ENCODE measurements at places on chromosomes 2 and 18.
A peak's percentile ranks its signal among the peaks of the same experiment; 100 is the strongest.

DNA sequence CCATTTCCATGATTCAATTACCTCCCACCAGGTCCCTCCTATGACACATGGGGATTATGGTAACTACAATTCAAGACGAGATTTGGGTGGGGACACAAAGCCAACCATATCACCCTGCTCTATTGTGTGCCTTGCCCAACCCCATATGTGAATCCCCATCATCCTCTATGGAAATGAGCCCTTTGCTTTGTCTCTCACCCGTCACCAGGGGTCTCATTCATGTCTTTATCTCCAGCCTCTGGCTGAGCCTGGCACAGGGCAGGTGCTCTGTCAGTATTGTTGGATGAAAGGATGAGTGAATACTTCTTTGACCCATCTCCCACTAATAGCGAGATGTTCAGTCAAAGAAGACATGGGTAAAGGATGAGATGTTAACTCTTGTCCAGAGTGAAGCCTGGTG is 116.6 kb upstream of the LGALSL start:
- no peak for DNase-seq

DNA sequence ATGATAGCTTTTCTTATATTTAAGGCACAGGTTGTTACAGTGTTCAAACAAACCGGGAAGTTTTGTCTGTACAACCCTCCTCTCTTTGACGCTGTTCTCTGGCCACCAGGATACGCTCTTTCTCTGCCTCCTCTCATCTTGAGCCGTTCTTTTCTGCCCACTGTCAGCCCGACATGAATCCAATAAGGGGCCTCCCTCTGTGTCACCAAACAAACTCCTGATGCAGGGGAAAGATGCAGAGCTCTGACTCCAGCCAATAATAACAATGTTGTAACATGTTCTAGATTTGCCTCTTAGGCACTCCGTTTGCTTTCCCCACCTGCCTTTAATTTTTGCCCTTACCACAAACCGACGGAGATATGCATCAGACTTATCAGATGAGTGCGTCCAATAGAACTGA is 449.3 kb downstream of the SLC4A3 start:
- DNase-seq, result no peak

DNA sequence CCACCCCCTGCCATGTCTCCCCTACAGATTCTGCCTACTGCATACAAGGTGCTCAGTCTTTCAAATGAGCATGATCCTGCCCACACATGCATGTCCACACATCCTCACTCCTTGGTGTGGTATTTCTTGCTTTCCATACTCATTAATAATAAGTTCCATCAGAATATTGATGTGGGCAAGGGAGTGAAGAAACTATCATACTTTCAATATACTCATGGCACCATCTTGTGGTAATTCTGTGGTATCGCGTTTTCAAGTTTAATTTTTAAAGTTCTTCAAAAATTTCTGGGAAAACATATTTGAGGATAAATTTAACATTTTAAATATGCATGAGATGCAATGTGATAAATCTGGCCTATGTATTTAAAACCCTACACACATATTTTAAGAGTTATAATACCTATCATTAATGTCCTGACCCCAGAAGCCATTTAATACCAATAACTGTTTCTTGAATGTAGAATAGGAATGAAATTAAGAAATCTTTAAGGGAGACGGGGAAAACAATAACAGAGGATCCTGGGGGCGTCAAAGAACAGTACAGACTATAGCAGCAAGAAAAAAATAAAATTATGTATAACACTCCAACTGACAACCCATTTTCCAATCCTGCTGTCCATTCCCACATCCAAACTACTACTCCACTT is 110.1 kb downstream of the ZNF385B start:
- DNase-seq, result peak; percentile 19

DNA sequence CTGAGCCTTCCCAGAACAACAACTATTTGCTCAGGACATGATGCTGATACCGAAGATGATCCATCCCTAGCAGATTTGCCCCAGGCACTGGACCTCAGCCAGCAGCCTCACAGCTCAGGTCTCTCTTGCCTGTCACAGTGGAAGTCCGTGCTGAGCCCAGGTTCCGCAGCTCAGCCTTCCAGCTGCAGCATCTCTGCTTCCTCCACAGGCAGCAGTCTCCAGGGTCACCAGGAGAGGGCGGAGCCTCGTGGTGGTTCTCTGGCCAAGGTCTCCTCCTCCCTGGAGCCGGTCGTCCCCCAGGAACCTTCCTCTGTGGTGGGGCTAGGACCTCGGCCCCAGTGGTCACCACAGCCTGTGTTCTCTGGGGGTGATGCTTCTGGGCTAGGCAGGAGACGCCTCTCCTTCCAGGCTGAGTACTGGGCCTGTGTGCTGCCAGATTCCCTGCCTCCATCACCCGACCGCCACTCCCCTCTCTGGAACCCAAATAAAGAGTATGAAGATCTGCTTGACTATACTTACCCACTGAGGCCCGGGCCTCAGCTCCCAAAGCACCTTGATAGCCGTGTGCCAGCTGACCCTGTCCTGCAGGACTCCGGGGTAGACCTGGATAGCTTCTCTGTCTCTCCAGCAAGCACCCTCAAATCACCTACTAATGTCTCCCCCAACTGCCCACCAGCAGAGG is 15.4 kb downstream of the CEP68 start:
- no peak for DNase-seq

DNA sequence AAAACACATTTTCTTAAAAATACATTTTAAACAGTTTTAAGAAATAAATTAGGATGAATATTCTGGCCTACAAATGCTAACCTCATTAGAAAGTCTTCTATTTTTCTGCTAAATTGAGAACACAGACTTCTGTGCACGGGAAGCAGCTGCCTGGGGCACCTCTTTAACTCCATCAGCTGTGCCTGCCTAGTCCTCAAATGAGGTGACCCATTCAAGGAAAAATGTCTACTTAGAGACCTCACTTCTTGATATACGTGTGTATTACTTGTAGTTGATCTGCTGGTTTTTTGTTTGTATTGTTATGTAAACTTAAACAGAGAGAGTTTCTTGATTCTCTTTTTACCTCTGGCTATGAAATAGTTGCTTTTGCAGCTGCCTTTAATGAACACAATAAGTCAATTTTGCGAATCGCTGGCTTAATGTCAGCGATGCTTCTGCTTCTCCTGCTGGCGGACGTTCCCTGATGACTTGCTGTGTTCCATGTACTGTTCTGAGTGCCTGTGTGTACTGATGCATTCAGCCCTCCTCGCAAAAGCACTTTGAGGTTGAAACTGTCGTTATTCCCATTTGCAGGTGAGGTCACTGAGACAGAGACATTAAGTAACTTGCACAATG is 88.7 kb upstream of the TXNDC2 start:
- DNase-seq, result no peak

- no peak for DNase-seq
These were observed 151.9 kb upstream of the PELI1 start for GRCh38 chr2:64296140-64296480.

- DNase-seq, result no peak
These were observed 351.9 kb upstream of the ID2 start for GRCh38 chr2:8329660-8330622.

GRCh38 chr2:26618611-26619010 is 22.6 kb downstream of the CIB4 start:
- no peak for DNase-seq

DNA sequence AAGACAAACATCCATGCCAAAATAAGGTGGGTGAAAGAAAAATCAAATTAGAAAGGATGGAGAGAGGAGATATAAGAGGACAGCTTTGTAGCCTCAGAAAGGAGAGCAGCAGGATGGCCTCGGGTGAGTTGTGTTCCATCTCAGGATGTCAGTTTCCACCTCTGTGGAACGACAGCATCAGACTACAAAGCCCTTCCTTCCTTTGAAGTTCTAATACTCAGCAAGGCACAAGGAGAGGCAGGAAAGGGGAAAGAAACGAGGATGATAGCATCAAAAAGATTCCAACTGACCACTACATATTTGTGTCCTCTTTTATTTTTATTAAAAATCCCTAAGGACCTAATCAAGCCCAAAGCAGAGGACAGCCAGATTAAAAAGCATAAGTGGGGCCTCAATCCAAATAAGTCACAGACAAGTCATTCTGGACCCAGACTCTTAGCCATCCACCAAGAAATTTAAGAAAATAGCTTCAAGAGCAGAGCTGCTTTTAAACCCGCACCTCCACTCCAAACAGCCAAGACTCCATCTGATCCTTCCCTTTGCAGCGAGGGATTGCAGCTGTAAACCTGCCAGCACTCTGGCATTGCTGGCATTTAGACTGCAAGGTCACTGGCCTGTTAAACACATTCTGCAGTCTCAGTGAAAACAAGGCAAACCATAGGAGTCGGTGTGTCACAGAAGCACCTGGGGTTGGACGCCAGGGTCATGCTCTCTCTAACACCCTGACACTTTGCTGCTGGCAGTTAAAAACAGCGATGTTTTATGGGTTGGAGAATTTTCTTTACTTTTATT is 314.5 kb upstream of the CHAC2 start:
- no peak for DNase-seq

GRCh38 chr2:35447215-35447614 is 908.4 kb upstream of the CRIM1 start:
- no peak for DNase-seq

DNA sequence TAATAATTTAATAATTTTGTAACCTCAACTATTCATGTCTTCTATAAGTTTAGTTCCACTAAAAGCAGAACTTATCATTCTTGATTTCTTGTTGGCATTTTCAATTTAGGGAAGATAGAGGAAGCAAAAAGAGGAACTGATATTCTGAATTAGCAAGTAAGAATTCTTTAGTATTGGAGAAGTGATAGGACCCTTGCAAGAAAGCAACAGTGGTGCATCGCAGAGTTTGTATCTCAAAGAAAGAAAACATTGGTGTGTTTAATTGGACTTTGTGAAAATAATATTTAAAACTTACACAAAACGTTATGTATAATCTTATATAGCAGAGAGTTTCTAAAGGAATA is 36.5 kb upstream of the TNFRSF11A start:
- DNase-seq, result no peak

DNA sequence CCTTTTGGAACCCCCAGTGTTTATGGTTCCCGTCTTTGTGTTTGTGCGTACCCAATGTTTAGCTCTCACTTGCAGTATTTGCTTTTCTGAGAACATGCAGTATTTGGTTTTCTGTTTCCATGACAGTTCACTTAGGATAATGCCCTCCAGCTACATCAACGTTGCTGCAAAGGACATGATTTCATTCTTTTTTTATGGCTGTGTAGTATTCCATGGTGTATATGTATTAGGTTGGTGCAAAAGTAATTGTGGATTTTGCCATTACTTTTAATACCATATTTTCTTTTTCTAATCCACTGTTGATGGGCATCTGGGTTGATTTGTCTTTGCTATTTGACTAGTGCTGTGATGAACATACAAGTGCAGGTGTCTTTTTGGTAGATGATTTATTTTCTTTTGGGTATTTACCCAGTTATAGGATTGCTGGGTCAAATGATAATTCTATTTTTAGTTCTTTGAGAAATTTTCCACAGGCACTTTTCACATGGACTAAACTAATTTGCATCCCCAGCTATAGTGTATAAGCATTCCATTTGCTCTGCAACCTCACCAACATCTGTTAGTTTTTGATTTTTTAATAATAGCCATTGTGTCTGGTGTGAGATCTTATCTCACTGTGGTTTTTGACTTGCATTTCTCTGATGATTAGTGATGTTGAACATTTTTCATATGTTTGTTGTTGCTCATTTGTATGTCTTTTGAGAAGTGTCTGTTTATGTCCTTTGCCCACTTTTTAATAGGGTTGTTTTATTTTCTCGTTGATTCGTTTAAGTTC is 63.6 kb downstream of the CERS6 start:
- DNase-seq, result no peak

DNA sequence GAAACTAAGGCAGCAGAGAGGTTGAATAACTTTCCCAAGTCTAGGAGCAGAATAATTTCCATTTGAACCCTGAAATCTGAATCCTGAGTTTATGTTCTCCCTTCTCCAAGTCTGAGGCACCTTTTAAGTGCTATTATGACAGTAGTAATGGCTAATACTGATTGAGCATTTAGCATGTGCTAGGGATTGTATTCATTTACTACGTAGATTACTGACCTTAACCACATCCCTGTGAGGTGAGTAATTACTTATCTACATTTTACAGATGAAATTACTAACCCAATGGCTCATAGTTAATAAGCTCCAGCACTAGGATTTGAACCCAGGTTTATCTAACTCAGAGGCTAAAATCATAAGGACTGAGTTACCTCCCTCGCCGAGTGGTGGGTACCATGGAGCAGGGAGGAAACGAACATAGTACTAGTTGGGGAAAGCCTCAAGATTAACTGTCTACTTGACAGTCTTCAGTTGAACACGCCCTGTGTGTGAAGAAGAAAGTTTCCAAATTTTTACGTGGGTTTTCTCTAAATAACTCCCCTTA is 93.0 kb downstream of the MAPRE2 start:
- no peak for DNase-seq

DNA sequence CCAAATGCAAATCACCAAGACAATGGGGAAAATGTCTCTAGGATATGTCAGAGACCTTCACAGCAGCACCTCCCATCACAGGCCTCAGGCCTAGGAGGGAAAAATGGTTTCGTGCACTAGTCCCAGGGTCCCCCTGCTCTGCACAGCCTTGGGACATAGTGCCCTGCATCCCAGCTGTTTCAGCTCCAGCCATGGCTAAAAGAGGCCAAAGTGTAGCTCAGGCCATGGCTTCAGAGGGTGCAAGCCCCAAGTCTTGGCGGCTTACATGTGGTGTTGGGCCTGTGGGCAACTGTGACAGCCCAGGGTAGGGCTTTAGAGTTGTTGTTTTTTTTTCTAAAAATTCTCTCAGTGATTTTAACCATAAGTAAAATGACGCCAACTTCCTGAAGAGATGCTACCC is 25.5 kb upstream of the SOCS6 start:
- DNase-seq, result no peak

DNA sequence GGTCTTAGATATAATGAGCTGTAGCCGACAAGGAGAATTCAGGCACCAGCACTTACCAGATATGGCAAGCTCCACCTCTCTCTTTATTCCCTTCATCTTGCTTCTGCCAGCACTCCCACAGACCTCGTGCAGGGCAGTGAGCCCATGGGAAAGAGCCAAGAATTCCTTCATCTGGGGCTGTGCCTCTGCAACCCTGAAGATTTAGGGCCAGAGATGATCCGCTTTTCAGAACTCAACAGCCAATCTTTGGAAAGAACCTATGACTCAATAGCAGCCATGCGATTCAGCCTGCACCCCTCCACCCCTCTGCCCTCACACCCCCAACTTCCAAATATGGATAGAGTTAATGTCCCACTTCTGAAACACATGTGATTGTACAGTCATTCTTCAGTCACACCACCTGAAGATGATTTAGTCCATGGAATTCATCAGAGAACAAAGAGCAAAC is 533.7 kb upstream of the TNP1 start:
- peak; percentile 37 for DNase-seq

DNA sequence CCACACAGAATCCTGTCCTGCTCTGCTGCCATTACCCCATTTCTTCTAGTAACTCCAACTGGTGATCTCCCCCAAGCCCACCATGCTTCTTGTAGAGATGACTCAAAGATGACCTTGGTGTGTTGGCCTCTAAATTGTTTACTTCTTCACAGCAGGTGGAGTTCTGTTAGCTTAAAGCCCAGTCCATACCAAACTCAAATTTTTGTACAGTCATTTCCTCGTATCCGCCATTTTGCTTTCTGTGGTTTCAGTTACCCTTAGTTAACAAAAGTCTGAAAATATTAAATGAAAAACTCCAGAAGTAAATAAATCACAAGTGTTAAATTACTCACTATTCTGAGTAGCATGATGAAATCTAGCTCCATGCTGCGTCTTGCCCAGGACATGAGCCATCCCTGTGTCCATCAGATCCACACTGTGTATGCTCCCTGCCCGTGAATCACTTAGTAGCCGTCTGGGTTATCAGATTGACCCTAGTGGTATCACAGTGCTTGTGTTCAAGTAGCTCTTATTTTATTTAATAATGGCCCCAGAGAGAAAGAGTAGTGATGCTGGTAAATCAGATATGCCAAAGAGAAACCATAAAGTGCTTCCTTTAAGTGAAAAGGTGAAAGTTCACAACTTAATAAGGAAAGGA is 133.3 kb upstream of the NOL4 start:
- DNase-seq, result no peak

All from hepatic stellate cell (primary cell).